ENCODE measurements at places on chromosomes 16 and 17.

GRCh38 chr16:20866801-20867200, 33.4 kb downstream of the DCUN1D3 start:
- no peak for DNase-seq

DNA sequence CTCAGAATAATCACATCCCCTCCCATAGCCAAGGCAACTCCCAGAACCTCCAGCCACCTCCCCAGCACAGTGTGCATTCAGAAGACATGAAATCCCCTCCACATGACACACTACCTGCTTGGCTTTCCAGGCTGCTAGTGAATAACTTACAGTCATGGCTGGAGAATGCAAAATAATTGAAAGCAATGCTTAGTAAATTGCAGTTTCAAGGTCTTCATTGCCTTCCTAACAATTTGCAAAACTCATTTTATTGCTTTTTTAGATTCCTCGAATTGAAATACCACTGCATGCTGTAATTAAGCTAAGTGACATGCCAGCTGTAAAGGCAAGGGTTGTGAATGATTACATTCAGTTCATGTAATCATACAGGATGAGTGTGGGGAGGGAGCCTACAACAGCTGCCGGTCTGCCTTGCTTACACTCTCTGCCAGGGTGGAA, 29.0 kb upstream of the HOXB13 start:
- no peak for DNase-seq

- peak; percentile 23 for DNase-seq
Observed at GRCh38 chr16:48110982-48111381, 44.8 kb downstream of the ABCC12 start.

DNA sequence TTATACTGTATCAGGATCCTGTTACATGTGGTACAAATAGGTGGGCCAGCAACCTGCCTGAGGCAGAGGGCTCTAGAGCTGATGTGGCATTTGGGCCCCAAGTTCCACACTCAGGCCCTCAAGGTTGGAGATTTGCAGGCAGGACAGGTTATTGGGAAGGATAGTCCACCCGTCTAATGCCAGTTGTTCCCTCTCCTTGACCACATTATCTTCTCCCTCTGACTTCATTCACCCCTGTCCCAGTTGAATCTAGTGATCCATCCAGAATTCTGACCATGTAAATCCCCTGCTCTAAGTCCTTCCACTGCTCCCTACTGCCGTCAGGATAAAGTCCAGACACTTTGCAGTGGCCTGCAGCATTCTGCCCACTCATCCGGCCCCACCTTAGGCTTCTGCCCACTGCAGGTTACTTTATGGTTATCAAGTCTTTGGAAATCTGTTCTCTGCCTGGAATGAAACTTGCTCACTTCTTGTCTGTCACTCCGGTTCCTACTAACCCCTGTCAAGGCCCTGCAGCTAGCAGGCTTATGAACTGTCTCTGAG, 1.9 kb upstream of the NFATC3 start:
- DNase-seq: no peak

- no peak for DNase-seq
Observed at GRCh38 chr17:75909051-75909811, 4.5 kb upstream of the MRPL38 start.

DNA sequence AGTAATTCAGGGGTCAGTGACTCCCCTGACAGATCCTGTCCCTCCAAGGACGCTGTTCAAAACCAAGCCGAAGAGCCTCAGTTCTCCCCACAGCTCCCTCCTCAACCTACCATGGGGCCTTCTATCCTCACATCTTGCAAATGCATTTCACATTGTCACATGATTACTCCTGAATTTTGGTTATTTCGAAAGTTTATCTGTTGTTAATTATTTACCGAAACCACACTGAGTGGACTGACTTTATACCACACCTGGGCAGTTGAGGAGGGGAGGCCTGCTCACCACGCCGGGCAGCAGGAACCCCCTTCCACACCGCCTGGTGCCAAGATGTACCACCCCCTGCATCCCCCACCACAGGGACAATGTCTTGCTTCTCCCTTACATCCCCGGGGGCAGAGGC, 4.7 kb downstream of the TIMP2 start:
- DNase-seq: no peak

All from KBM-7 (cell line).